ENCODE measurements at places on chromosomes 6 and 20.

DNA sequence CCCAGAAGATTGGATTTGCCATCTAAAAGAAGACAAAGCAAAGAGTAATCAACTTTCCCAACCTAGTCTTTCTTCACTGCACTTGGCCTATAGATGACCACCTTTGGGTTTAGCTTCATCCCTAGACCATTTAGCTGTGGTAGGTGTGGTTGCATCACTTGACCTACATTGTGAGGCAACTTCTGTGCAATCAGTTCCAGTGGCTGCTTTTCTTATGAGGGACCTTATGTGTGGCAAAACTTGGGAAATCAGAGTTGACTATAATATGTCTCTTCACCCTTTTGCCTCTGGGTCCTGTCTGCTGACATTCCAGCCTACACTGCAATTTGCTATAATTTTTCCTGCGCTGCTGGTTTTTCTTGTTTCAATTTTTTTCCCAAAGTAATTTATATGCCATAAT is 55.2 kb downstream of the PRDM13 start:
- DNase-seq, result no peak

DNA sequence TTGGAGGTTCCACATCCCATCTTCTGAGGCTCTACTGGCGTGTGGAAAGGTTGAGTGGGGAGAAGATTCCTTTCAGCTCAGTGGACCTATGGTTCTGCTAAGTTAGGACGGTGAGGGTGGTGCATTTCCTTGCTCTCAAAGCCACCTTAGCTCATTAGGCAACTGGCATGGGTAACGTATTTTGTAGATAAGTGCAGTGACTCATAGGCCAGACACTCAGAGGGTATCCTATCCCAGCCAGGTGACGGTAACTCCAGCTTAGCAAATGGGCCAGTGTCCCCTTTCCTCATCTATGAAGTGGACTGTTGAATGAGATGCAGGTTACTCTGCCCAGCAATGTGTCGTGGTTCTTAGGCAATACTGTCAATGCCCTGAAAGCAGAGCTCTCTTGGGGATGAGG is 3.7 kb downstream of the RPS6KA2 start:
- no peak for DNase-seq

DNA sequence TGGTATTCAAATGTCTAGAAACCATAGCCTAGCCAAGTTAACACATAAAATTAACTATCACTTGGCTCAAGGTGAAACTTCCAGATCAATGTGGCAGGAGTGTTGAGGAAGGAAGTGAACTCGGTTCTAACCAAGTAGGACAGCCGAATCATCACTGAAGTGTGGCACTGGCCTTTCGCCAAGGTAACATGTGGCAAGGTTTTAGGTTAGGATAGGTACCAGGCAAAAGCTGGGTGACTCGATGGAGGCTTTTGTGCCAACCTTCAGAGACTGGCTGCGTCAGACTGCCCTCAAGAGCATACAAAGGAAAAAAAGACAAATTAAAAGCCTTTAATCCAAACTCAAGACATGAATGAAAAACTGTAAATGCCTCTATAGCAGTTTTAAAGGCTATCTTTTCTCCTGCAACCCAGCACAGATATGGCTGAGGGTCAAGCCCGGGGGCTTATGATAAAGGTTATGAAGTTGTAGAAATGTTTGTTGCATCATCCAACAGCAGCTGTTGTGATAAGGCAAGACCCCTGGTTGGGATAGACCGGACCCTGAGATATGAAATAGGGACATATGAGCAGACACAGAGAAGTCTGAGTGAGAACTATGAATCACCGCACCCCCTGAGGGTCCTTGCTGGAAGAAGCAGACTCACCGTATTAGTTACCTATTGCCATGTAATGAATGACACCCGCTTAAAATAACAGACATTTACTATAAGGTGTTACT is 11.9 kb downstream of the PSMB9 start:
- no peak for DNase-seq

GRCh38 chr6:88238065-88238464 is 71.9 kb upstream of the CNR1 start:
- DNase-seq, result peak; percentile 34

- no peak for DNase-seq
These were observed 60.7 kb downstream of the EZR start for GRCh38 chr6:158758451-158758860.

DNA sequence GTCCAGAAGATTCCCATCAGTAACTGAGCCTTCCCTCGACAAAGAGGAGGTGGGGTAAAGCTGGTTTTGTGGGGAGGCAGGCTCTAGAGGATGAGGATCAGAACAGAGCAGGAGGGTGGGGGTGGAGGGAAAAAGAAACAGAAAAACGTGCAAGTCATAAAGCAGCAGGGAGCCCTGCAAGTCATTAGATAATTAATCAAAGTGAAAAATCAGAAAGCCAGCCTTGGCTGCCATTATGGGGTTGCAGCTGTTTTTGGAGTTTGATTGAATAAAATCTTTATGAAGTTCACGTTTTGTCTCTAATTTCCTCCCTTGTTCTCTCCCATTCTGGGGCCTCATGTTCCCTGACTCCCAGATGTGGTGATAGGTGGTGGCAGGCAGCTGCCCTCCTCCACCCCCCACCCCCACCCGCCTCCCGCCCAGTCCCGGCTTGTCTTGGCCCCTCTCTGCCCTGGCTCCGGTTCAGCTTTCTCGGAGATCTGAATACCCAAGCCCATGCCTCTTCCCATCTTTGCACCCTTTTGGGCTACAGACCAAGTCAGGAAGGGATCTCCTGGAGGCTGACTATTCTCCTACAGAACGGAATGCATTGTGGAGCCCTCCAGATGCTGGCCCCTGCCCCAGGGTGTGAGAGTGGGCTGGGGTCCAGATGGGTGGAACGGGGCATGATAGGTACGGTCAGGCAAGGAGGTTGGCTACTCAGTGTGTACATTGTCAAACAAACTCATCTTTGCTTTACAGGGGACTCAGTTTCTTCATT is 141.8 kb downstream of the CDC5L start:
- no peak for DNase-seq

DNA sequence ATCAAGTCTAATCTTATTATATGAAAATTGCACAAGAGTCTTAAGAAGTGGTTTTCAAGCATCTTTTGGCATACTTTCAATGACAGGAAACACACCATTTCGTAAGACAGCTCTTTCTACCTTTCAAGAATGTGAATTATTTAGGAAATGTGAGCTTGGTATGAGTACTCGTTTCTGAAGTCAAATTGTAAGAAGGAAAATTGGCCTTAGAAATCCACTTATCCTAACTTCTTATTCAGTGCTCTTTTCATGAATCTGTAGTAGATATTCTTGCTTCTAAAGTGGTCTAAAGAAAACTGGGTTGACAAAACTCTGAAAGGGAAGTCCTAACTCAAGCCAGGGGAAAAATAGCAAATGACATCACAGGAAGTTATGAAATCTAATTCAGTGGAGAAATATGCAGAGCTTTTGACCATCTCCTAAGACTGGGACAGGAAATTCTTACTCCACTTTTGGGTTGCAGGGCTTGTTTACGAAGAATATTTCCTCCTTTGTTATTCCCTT is 38.5 kb upstream of the OGFRL1 start:
- DNase-seq, result no peak

GRCh38 chr6:149438855-149439254 is 38.8 kb downstream of the SUMO4 start:
- DNase-seq, result no peak

GRCh38 chr20:57211908-57212533 is 54.4 kb downstream of the BMP7 start:
- no peak for DNase-seq

DNA sequence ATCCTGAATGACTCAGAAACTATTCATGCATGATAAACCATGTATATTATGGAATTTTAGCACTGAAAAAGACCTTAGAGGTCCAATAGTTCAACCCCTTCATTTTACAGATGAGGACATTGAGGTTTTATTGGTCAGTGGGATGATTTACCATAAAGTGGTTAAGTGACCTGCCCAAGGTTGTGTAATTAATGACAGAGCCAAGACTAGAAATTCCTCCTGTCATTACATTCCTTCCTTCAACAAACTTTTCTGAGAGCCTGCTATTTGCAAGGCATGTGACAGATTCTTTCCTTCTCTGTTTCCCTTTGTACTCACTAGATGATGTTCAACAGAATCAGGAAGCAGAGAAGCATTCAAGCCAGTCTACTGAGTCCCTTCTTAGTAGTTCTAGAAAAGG is 170.7 kb upstream of the KCNK16 start:
- no peak for DNase-seq

DNA sequence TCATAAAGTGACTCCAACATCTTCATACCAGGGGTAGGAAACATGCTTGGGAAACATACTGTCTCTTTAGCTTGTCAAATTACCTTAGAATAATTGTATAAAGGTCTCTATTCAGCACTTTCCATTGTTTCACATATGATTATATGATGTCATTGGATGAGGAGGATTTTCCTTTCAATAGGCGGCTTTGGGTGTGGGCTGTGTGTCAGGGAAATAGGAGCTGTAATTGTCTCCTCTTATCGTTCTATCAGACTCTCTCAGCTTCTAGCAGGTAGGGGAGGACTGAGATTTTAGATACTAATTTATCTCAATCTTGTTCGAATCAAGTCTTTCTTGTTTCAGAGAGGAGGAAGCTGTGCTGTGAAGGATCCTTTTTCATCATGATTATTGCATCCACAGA is 179.4 kb upstream of the OLIG3 start:
- no peak for DNase-seq

GRCh38 chr6:68778356-68779020 is 143.4 kb downstream of the ADGRB3 start:
- no peak for DNase-seq

GRCh38 chr6:6987749-6988148 is 120.0 kb upstream of the RREB1 start:
- no peak for DNase-seq

GRCh38 chr6:121932076-121932991 is 467.1 kb upstream of the HSF2 start:
- DNase-seq, result no peak

DNA sequence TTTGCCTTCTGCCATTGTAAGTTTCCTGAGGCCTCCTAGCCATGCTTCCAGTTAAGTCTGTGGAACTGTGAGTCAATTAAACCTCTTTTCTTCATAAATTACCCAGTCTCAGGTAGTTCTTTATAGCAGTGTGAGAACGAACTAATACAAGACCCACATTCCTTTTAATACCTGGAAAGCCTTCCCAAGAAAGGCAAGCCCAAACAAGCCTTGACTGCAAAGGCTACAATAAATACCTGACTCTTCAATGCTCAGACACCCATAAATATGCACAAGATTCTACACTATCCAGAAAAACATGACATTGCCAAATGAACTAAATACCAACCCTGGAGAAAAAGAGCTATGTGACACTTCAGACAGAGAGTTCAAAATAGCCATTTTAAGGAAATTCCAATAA is 338.8 kb downstream of the HAO1 start:
- DNase-seq, result no peak

- DNase-seq, result no peak
These were observed 157.2 kb downstream of the MTFR2 start for GRCh38 chr6:136092897-136093296.

DNA sequence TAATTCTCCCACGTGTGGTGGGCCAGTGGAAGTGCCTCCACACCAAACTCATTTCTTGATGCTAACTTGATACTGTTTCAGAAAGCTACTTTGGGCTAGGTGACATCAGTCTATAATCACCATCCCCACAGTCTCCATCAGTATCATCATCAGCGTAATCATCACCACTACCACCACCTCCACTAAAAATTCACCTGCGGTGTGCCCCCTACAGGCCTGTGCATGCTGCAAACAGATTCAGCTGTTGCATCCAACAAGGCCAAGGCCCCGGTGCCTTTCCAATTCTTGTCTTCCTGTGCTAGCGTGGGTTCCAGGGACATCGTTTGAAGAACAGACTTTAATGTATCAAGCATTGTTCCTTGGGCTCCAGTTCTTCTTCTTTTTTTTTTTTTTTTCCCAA is 201.3 kb upstream of the EXOC2 start:
- no peak for DNase-seq

GRCh38 chr6:84763003-84763885 is 1.2 kb downstream of the TBX18 start:
- no peak for DNase-seq

DNA sequence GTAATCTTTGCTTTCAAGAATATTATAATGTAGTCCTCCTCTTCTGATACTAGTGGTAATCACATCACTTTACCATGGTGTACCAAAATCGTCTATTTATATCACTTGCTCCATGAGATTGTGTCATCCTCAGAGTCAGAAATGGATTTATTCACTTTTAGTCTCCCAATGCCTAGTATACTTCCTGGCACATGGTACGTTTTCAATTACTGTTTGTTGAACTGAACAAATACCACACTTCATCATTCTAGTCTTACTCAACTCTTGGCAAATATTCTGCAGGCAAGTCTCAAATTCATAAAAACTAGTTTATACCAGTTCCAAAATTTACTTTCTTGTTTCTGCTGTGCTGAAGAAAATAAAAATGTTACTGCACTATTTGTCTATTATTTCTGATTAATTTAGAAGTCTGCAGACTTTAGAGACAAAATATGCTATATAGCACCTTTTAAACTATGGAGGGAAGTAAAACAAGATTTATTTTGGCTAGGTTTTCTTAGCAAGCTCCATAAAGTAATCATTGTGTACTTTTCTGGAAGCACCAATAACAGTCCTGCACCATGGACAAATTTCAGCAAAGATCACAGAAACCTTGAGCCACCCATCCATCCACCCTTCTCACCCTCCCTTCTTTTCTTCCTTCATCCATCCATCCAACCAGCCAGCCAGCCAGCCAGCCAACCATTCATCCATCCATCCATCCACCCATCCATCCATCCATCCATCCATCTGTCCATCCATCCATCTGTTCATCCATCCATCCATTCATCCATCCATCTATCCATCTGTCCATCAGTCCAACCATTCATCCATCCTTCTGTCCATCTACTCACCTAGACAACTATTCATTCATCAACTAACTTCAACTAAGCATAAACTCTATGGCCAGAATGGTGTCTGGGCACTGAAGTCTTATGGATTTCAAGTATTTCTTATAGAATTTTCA is 102.1 kb upstream of the STMND1 start:
- DNase-seq, result no peak

DNA sequence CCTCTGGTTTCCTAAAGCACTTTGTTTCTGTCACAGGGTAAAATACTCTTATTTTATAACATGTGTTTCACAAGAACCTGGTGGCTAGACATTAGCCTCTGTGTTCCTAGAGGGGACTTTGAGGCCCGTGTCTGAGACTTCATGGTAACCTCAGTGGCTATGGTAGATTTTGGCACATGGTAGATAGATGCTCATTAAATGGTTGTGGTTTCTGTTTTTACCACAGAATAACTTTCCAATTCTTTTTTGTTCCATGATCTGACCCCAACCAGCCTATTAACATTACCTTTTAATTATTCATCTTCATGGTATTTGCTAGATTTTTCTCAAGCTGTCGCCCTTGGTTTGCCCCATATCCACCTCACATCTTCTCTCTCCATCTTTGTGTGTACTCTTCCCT is 34.3 kb downstream of the CCN2 start:
- DNase-seq, result no peak

GRCh38 chr6:34259529-34260069 is 10.8 kb upstream of the SMIM29 start:
- DNase-seq, result no peak

- DNase-seq, result no peak
These were observed 34.7 kb upstream of the SYNCRIP start for GRCh38 chr6:85677234-85677956.
